Gastrocnemius medialis (tissue), 4 donors: ENCODE measurements at places on chromosomes 5 and 9.
A peak's percentile ranks its signal among the peaks of the same experiment; 100 is the strongest.

DNA sequence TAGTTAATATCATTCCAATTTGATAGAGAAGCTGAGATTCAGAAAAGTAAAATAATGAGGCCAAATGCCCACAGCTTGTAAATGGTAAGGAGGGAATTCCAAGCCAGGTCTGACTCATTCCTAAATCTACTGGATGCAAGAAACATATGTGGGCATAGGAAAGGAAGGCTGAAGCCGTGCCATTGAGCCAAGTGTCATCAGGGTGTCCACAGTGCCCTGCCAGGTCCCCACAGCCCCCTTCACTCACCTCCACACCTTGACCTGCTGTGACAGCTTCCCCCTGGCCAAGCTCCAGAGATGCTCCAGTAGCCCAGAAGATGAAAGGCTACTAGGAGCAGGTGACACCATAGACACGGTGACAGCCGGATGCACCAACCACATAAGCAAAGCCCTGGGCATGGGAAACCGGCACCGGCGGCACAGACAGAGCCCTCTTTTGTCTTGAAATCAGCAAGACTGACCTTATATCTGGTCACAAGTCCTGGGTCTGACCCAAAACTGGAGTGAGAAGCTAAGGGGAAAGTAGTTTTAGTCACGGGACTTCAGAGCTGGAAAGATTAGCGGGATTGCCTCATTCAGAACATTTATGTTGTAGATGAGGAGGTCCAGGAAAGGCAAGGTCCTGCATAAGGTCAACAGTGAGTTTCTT lies 20.1 kb upstream of the FAT2 start:
- no peak for DNase-seq

DNA sequence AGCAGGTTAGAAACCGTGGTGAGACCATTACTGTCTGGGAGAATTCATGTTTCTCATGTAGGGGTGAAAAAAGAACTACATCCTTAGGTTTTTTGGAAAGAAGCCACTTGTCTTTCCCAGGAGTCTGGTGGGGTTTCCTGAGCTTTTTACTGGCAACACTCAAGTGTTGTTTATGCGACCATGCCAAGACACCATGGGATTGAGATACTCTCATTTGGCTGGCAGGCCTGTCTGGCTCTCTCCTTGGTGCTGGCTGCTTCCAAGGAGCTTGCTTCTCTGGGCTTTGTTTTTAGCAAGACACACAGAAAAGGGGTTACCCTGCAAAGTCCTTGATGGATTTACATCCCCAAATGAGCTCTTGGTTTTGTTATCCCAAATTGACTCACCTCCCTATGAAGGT lies 80.9 kb upstream of the ISL1 start:
- no peak for DNase-seq

DNA sequence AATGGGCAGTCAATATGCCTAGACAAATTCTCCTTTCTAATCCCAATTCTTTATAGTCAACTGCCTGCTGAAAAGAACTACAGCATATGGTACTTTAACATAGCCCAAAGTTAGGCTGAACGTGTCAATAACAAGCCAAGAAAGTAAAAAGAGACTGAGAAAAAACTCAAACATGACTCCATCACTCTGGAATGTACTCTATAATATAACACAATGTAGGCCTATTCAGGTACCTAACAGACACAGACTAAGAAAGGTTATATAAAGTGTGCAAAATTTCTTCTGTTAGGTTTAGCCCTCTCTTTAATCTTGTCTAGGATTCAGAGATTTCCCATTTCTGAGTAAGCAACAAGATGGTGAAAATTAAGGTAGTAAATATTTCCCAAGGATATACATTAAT lies 209.7 kb upstream of the PRR16 start:
- no peak for DNase-seq

- DNase-seq: no peak
Measured at GRCh38 chr9:12737871-12738270, 36.9 kb upstream of the LURAP1L start.

DNA sequence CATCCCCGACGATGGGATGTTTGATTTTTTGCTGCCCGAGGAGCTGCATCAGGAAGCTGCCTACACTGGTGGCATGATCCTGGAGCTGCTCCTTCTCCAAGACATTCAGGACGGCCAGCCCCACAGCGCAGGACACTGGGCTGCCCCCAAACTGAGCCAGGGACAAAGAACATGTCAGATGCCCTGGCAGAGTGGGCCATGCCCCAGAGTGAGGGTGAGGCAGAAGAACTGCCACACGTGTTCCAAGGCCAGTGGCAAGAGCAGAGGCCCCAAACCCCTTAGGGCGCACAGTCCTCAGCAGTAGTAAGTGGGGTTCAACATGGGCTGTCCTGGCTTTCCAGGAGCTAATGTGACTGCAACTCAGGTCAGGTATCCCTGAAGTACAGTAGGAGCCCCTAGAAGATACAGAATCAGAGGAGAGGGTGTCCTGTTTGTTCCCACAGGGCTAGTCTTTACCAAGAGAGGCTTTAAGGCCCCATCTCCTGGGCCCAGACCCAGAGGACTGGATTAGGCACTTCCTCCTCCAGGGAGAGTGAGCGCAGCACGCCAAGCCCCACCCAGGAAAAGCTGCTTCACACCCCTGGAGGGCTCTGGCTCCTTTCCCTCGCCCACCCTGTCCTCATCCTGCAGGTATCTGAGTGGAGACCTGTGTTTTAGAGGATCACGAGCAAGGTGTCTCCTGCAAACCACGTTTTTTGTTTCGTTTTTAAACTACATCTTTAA lies 11.1 kb downstream of the HNRNPAB start:
- DNase-seq: no peak

DNA sequence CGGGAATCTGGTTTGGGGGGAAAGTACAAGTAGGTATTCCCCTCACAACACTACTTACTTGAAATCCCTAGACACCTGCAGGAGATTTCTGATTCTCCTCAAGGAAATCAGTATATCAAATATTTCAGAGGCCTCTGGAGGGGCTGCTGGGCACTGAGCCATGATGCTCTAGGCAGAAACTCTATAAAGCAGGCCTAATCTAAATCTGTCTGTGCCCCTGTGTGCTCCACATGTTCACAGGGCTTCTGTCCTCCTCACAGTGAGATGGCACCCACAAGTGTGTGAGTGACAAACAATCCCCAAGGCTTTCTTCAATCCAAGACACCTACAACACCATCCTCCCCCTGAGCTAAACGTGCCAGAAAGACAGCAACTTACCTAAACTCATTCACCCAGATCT lies 39.0 kb downstream of the NIPSNAP3B start:
- DNase-seq: no peak

DNA sequence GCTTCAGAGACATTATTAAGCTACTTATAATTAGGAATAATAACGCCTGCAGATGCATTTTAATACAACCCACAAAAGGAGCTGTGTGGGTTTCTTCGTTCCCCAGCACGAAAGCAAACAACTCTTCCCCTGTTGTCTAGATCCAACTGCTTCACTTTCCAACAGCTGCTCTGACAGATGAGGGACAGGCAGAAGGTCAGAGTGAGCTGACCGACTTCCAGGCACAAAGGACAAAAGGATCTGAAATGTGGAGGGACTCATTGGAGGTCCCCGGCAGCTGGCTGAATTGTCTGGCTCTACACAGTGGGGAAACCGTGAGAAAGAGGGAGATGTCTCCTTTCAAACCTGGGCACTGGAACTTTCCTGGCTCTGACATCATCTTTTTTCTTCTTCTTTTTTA lies 79.1 kb upstream of the ALDH1B1 start:
- no peak for DNase-seq

- no peak for DNase-seq
Measured at GRCh38 chr5:73311291-73312110, 137.1 kb downstream of the FOXD1 start.

DNA sequence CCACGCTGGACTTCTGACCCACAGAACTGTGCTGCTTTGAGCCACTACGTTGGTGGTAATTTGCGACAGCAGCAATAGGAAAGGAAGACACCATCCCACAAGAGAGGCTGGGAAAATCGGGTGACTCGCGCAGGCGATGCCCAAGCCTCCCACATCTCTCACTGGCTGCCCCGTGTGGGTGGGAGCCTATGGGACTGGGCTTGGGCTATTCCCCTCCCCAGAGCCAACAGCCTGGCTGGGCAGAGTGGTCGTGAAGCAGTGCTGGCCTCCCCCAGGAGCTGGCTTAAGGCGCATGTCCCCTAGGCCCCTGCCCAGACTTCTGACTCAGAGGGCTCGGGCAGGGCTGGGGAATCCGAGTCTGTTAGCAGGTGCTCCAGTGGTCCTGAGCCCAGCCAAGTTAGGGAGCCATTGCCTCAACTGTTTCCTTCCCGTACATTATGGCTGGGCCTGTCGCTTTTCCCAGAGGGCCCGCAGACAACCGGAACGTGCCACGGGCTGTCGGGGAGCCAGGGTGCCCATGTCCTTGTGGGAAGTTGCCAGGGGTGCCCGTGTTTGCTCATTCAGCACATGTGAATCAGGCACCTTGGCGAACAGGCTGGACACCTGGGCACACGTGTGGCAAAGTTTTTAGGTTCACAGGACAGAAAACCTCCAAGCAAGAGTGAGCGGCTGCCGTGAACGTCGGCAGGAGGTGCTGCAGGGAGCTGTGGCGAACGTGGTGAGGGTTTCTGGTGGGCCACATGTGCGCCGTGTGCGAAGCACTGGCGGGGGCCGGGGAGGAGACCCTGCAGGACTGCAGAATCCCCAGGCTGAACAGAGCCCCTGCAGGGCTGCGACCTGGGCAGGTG lies 7.0 kb upstream of the RASGEF1C start:
- no peak for DNase-seq

GRCh38 chr5:156715287-156715686 lies 134.8 kb upstream of the PPP1R2B start:
- no peak for DNase-seq

DNA sequence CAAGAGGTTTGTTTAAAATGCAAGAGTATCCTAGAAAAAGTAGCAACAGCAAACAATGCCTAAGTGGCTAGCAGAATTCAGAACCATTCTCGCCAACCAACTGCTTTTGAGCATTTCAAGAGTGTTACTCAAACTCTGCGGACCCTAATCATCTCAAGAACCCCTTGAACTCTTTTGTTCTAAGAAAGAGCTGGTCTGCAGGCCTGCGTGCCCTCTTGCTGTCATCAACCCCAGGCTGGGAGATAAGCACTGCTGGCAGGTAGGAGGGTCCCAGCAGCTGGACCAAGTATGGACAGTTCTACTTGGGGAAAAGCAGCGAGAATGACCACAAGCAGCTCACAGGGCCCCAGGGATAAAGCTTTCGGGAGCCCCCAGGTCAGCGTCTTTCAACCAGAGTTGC lies 38.3 kb downstream of the MYO10 start:
- no peak for DNase-seq

GRCh38 chr5:181189363-181189961 lies 15.5 kb downstream of the TRIM7 start:
- no peak for DNase-seq

DNA sequence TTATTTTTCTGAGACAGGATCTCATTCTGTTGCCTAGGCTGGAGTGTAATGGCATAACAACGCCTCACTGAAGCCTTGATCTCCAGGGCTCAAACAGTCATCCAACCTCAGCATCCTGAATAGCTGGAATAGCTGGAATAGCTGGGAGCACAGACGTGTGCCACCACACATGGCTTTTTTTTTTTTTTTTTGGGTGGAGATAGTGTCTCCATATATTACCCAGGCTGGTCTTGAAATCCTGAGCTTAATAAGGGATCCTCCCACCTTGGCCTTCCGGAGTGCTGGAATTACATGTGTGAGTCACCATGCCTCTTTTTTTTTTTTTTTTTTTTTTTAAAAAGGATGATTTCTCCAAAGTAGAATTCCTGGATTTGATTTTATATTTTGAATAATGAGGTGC lies 60.7 kb downstream of the NSD1 start:
- DNase-seq: no peak

DNA sequence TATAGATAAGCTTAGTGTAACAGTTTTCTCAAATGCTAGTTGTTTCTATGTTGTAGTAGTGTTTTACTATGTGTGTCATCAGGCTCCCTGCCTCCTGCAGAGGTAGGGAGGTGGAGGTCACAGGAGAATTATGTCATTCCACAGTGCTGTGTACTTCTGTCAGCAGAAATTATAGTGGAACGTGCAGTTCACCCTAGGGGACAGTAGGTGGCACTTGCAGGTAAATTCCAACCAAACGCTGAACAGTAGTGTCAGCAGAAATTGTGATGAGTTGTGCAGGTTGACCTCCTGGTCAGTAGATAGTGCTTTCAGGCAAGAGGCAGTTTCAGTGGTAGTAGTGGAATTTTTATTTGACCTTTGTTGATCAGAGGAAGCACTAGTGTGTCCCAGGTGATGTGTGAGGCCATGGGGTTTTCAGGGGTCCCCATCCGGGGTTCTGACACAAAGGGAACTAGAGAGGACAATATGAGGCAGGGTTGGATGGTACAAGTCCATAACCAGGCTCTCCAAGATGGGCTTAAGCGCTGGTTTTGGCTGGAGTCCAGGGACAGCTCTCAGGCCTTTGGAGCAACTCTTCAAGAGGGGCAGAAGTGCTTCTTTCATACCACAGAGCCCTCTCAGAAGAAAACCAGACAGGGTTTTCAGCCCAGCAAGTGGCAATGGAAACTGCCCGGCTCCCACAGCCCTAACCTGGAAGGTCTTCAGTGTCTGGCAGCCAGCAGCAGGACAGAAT lies 402.9 kb downstream of the CYLC2 start:
- no peak for DNase-seq

- no peak for DNase-seq
Measured at GRCh38 chr9:82022121-82022520, 33.5 kb downstream of the SPATA31D1 start.

DNA sequence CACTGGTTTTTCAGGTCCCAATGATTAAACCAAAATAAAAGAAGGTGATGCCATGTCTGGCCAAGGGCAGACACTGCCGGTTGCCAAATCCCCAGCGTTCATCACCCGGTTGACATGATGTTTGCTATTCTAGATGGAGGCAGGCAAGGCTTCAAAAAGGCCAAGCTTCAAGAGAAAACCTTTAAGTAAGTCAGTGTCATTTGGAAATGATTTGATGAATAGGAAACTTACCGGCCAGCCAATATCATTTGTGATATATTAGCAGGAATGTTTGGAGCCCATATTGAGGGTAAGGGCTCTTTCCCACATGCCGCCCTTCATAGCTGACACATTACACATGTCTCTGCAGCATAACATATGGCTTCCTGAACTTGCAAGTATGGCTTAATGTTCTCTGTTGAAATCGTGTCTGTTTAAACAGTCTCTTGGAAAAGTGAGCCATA lies 89.5 kb upstream of the TTC23L start:
- DNase-seq: no peak

DNA sequence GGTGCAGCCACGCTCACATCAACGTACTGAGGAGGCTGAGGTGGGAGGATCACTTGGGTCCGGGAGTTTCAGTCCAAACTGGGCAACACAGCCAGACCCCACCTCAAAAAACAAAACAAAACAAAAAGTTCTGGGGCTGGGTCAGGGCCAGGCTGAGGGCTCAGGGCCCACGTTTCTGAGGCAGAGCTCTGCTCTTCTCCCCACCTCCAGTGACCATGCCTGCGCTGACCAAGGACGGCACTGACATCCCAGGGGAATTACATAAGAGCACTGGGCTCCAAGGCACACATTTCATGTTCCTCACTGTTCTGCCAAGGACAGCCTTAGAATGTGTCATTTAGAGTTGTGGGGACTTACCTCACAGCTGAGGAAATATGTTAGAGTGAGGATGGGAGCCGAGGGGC lies 40.4 kb upstream of the TESK1 start:
- peak; percentile 80 for DNase-seq

- no peak for DNase-seq
Measured at GRCh38 chr5:157793301-157793700, 49.8 kb downstream of the LSM11 start.
